ENCODE measurements at places on chromosomes 2 and 18.

GRCh38 chr2:6780765-6781274 lies 84.9 kb downstream of the CMPK2 start:
- no peak for DNase-seq

DNA sequence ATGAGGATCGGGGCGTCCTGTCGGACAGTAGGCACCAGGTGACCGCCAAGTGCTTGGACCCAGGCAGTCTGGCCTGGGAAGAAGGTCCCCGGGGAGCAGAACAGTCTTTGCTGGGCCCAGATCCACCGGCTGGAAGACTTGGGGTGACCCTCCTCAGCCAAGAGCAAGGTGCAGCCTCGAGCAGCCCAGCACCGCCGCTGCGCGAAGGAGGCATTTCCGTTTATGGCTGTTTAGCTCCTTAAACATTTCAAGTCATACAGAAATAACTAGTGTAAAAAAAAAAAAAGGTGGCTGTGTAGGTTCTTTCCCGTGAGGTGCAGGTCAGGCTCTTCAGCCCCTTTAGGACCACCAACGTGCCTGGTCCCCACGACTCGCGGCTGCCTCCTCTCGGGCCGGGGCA lies 370.2 kb downstream of the CMPK2 start:
- DNase-seq = no peak

- DNase-seq = no peak
Measured at GRCh38 chr2:33139949-33140348, 193.2 kb downstream of the LTBP1 start.

GRCh38 chr2:213189001-213189899 lies 37.8 kb upstream of the IKZF2 start:
- no peak for DNase-seq

- peak; percentile 98 for DNase-seq
Measured at GRCh38 chr2:181305301-181306123, 151.7 kb upstream of the ITGA4 start.

DNA sequence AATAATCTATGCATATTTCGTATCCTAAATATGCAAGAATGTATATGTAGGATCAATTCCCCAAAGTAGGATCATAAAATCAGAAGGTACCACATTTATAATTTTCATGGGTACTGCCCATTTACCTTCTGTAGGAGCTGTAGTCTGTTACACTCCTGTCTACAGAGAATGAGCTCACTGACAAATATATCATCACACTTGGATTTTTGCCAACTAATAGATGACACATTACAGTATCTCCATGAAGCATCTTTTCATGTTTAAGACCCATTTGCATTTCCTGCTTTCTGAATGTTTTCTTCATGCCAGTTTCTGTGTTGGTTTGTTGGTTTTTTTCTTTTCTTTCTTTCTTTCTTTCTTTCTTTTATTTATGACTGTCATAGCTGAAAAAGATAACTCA lies 70.9 kb upstream of the EML6 start:
- no peak for DNase-seq

DNA sequence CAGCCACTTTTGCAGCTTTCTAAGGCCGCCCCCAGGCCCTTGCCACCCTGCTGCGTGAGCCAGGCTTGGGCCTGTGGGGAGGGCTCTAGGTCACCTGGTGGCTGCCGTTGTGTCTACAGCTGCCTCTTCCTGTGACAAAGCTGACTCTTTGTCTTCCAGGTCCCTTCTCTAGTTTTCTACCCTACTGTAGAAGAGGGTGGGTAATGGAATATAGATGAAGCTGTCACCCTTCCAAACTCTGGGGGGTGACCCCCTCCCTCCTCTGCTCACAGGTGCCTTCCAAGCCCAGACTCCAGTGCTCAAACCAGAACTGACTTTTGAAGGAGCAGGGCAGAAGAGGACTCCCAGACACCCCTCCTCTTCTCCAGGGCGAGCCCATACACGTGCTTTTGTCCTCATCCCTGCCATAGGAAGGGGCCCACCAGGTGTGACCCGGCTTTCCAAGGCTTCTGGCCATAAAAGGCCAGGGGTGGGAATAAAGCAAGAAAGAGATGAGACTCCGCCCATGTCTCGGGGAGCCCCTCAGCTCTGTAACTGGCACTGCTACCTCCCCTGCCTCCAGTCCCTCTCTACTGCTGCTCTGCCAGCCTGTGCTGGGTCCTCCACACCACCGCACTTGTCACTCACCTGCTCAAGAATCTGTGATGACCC lies 17.9 kb upstream of the SDC1 start:
- no peak for DNase-seq

DNA sequence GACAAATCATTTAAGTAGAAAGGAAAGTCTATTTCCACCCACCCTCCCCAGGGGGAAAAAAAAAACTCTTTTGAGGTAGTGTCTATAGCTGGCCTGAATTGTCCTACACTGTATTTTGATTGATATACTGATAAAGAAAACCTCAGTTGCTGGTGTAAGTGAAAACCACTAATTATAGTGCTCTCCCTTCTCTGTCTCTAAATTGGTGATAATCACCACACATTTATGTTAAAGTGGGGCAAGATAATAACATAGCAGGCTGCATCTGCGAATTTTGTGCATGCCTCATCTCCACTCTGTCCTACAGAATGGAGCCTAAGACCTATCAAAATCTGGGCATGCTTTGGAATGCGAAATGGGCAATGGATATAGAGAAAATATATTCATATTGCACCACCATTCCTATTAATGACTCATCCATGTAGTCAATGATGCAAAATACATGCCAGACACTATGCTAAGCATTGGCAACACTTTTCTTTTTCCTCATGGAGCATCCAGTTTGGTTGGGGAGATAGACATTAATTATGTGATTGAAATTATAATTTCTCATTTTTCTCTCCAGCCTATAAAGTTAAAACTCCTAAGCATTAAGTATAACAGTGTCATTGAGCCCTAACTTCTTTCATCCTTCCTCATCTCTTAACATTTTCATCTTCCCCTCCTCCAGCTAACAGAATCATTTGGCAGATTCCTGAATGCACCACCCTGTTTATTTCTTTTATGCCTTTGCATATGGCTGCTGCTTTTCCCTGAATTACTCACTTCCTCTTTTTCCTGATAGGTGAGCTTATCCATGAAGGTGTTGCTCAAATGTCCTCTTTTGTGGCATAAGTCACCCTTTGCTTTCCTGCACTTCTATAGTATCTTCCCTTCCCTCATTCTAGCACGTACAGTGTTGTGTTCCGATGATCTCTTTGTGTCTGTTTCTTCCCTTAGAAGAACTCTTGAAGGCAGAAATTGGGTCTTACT lies 58.2 kb downstream of the SLC9A2 start:
- no peak for DNase-seq

DNA sequence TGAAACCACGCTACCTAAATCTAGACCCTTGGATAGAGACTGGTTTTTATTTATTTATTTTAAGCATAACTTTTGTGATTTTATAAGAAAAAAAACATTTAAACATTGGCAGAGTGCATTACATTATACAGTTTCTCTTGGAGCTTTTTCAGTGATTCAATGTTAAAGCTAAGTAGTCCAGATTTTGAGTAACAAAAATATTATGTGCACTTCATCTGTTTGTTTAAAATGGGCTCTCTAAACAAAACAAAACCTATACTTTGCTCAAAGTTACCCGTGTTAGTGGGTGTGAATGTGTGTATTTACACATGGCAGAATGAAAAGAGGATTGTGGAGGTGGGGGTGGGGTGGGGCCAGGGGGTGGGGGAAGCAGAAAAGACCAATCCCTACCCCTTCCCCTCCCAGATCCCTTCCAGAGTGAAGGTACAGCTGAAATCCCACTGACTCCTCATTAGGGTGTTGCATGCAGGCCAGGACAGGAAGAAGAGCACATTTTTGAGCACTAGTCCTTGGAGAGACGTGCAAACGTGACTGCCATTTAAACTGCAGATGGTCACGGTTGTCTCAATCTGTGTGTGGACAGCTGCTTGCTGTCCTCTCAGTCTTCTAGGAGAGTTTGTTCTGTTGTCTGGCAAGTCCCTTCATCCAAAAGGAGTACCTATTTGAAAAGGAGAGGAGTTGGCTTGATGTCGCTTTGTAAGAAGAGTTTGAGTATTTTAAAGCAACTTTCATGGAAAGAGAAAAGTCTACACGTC lies 303.0 kb downstream of the ICOS start:
- no peak for DNase-seq

DNA sequence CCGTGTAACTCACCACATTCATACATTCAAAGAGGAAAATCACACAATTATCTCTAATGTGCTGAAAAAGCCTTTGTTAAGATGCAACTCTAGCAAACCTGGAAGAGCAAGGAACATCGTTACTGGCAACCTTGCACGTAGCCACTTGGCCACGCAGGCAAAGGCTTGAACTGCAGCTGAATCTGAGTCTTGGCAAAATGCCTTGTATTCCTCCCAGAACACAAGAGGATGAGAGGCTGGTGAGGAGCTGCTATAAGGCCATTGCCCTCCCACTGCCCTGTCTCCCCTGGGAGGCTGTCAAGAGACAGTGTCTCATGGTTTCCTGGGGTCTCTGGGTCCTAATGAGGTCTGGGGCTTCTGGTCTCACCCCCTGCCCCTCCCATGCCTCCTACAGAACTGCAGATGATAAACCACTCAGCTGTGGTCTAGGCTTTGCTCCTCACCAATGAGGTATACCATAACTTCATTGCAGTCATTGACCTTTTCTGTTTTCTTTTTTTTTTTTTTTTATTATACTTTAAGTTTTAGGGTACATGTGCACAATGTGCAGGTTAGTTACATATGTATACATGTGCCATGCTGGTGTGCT lies 141.4 kb downstream of the SPP2 start:
- no peak for DNase-seq

- DNase-seq = no peak
Measured at GRCh38 chr2:221767106-221768012, 195.3 kb upstream of the EPHA4 start.

- no peak for DNase-seq
Measured at GRCh38 chr2:97747285-97747684, 33.9 kb downstream of the ZAP70 start.

- no peak for DNase-seq
Measured at GRCh38 chr18:7358989-7359726, 128.3 kb downstream of the LRRC30 start.

DNA sequence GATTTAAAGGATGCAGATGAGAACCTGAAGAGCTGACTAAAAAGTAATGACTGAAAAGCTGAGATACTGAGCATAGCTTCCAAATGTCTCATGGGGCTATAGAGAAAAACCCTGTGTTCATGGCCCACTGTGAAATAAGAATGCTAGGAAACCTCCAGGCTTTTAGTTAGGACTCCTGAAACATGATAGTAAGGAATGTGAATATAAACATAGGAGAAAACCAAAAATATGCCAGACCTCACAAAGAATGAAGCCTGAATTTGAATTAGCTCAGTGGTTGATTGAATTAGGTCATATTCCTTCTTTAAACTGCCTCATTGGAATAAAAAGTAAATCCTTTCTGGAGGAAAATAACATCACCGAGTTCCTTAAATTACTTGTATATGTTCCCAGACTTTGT lies 194.5 kb upstream of the NXPH2 start:
- no peak for DNase-seq

DNA sequence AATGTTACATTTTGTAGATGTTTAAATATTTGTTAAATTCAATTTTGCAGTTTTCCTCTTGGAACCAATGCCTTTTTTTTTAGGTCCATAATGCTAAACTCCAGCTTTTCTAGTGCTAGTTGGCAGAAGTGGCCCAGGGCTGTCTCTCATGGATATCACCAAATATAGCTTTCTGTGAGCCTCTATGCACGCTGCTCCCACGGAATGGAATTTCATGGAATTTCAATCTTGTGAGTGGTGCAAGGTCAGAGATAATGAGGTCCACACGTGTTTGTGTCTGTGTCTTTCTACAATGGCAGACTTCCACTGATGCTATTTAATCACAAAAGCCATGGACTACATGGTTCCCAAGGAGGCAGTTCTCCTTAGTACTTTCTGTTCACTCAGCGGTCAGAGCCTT lies 191.5 kb upstream of the PARD3B start:
- no peak for DNase-seq

DNA sequence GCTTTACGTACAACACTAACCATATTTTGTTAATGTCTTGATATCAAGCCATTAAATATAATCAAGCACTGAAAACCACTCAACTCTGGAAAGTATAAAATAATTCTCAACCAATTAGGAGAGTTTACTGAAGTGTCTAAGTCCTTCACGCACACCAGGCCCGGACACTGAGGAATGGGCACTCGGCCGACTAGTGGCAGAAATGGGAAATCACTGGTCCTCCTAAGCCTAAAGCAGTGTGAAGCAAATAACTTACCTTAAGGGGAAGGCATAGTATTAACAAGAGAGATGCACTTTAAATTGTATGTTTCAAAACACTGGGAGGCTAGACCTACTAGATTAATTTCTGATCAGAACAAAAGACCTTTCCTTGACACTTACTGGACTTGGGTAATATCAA lies 45.7 kb downstream of the FAM210A start:
- no peak for DNase-seq

DNA sequence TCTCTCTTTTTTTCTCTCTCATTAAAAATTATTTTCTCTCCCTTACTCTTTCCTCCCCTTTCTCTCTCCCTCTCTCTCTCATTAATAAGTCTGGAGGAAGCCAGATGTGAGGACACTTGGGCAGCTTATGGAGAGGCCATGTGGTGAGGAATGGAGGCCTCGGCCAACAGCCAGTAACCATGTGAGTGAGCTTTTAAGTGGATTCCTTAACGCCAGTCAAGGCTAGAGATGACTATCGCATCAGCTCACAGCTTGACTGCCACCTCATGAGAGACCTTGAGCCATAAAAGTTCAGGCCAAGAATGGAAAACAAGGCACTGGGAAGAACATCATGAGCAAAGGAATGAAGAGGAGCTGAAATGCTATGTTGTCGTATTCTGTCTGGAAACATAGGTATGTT lies 39.1 kb downstream of the ETAA1 start:
- no peak for DNase-seq

DNA sequence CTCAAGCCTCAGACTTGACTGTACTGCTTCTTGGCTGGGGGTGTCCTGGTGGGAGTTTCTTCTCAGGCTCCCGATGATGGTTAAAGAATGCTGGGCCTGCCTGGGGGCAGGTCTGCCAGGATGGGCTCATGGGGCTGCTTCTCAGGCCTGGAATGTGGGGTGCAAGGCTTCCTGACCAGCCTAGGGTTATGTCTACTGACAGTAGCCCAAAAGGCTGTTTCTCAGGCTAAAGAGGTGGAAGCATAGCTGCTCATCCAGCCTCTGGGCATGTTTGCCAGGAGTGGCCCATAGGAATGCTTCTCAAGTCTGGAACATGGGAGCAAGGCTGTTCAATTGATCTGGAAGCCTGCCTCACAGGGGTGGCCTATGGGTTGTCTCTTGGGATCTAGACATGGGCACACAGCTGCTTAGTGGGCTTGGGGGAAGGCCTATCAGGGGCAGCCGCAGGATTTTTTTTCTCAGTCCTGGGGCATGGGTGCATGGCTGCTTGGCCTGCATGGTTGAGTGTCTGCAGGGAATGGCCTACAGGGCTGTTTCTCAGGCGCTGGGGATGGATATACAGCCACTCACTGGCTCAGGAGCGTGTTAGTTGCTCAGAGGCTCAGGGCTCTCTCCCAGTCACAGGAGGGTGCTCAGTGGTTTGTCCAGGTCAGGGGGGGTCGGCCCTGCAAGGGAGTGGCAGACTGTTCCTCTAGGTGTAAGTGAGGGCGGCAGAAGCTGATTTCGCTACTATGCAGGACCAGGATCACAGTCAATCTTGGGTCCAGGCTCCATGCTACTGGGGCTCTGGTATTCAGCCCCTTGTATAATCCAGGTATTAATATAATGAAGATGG lies 617.3 kb upstream of the REG3G start:
- DNase-seq = no peak
